ENCODE measurements at places on chromosomes 5 and 9. TPM values are rescaled to one million over a fixed set of nuclear protein-coding genes. Genes with fewer than 3 reads are reported as not detected.
A peak's percentile ranks its signal among the peaks of the same experiment; 100 is the strongest.

DNA sequence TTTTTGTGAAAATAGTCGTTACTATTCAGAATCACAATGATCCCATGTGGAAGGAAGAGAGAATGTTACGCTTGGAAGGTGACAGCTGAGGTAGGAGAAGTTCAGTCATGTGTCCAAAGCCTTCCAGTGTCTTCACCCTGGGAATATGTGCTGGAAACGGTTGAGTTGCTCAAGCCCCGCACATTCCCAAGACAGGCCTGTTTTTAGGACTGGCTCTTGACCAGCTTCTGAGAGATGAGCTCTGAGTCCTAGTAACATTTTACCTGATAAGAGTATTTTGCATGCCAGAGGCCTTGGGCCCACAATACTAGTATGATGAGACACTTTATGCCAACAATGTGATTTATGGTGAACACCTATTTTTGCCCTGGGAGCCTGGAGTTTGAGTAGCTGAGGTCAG lies 101.7 kb downstream of the LMNB1 start:
- DNase-seq, result no peak

DNA sequence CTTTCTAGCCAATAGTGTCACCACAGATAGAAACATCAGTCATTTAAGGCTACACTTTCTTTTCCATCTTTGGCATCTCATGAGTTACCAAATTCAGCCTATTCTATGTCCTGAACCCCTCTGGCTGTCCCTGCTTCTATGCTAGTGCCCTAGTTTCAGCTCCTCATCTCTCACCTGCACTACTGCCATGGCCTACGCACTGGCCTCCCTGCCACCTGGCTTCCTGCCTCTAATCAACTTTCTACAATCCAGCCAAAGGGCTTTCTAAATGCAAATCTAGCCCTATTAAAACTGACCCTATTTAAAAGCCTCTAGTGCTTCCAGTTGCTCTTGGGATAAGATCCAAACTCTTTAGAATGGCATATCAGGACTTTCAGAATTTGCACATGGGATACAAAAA lies 482.9 kb downstream of the TMEM38B start:
- DNase-seq, result no peak

DNA sequence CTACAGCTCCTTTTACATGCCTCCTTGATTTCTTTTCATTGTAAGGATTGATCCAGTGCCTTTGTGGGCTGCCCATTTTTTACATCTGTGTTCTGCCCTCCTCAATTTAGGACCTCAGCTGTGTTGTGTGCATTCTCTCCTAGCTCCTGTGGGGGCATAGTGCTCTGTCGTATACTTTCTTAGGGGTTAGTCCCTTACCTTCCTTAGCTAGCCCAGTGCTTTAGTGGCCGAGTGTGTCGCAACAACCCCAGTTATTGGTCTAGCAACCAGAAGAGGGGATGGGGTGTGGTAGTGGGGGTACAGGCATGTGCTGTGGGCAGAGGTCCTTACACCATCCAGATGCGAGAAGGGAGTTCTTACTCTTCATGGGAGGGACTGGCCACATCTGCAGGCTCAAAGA lies 12.1 kb downstream of the MTRR start:
- DNase-seq, result peak; percentile 33

Gene BHMT2
- not detected for total RNA-seq

Gene FYB1
- total RNA-seq, result 31.6 TPM
